Motor neuron (in vitro differentiated cells): ENCODE measurements at places on chromosomes 12 and 14.
A peak's percentile ranks its signal among the peaks of the same experiment; 100 is the strongest.

DNA sequence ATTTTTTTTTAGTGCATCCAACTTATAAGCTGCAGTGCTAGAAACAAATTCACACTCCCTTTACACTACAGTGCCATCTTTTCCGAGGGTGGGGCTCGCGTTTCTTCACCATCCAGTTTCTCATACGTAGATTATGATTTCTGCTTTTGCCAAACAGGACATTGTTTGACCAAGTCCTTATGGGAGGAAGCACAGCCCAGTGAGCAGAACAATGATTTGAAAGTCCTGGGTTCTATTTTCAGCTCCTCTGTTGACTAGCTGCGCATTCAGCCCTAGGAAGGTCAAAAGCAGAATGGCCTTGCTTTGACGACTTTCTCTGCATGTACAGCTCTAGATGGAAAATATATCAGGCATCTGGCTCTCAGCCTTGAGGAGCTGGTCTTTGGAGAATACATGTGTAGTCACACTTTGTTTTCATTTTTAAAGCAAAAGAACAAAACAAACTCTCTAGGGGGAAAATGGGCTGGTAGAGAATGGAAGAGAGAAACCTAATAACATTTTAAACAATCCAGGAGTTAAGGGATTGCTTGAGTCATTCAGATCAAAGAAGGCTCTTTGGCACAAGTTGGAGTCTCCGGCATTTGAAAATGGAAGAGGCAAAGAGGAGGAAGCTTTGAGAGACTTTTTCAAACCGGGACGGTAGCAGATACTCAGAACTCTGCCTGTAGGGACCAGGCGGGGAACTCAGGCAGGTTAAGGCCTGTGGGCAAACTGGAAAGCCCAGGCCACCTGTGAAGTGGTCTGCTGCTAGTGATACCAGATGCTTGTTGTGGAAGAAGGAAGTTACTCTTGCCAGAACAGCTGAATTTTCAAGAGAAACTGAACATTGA is 257.3 kb upstream of the PLEKHG7 start:
- no peak for ATAC-seq

DNA sequence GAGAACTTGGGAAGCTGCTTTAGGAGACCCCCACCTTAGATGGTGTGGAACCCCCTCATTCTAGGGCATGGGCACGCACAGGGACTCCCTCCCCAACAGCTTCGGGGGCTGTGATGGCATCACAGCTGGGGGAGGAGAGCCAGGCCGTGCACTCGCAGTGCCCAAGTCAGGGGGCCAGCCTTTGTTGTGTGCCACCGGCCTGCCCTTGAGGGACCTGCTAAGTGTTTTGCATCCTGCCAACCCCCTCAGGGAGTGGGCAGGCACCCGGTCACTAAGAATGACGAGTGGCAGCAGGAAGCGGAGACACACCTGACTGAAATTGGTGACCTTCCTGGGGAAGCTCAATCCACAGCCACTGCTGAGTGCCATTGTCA is 334.9 kb upstream of the SFSWAP start:
- no peak for ATAC-seq

GRCh38 chr14:95651821-95652583 is 34.2 kb upstream of the TCL1B start:
- ATAC-seq: no peak

DNA sequence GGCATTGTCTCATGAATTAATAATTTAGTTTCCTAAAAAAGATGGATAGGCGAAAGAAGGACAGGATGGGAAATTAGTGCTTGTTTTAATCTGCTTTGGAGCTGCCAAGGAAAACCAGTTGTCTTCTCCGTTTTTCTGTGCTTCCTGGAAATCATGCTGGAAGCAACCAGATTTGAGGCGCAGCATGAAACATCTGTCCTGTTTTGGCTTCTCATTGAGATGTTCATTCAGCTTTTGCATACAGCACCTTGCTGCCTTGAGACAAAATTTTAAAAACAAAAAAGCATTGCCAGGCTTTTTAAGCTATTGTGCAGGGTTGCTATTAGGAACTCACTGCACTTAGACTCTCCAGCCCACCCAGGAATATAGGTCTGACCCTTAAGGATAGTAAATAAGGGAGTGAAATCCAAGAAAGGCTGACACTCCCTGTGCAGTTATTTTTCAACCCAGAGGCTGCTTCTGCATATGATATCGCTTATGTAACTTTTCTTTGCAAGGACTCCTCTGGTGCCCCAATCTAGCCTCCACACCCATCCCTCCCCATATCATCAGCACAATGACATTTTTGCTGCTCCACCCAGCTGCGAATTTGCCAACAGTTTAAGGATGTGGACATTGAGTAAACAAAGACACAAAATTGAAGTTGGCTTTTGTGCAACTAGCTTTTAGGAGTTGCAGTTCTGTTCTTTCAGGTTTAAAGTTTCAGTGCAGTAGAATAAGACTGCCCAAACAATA is 46.9 kb upstream of the MDM1 start:
- no peak for ATAC-seq

GRCh38 chr14:83960832-83961512 is 1569.0 kb upstream of the FLRT2 start:
- no peak for ATAC-seq

DNA sequence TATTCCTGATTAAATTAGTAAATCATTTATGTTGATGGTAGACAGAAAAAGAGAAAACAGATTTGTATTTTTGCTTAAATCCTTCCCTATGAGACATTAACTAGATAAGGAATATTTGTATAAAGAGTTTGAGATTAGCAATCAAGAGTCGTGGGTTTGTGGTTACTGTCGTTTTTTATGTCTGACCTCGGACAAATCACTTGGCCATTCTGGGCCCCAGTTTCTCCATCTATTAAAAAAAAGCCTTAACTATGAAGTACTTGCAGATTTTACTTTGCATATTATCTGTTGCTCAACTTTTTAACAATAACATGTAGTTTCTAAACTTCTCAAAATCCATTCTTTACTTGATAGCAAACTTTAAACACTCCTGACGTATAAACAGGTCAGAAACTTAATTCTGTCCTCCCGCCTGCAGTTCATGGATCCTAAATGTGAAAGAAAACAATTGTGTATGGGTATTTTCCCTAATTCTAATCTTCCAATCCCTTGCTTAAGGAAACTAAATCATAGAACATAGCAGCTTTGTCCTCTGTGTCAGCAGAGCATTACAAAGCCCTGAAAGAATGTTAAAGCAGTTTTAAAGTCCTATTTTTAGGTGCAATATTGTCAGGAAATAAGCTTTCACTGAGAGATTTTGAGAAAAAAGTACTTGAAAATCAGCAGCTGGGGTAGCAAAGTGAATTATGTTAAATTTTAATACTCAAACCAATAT is 118.2 kb downstream of the GPR135 start:
- no peak for ATAC-seq

- ATAC-seq: no peak
Measured at GRCh38 chr12:15977999-15978951, 67.1 kb downstream of the DERA start.

DNA sequence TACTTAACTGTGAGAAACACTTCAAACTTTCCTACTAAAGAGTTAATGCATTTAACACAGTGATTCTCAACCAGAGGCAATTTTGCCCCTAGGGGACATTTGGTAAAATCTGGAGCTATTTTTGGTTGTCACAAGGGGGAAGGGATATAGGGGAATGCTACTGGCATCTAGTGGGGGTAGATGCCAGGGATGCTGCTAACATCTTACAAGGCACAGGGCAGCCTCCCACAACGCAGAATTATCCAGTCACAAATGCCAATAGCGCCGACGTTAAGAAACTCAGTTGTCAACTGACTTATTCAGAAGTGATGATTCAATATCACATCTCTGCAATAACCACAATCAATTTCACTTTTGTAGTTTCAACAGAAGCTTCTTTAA is 2.0 kb downstream of the EEA1 start:
- ATAC-seq: no peak

- ATAC-seq: peak; percentile 34
Measured at GRCh38 chr12:120725151-120725658, 421 bp upstream of the ACADS start.

GRCh38 chr14:101716956-101717662 is 44.4 kb upstream of the PPP2R5C start:
- ATAC-seq: peak; percentile 69

DNA sequence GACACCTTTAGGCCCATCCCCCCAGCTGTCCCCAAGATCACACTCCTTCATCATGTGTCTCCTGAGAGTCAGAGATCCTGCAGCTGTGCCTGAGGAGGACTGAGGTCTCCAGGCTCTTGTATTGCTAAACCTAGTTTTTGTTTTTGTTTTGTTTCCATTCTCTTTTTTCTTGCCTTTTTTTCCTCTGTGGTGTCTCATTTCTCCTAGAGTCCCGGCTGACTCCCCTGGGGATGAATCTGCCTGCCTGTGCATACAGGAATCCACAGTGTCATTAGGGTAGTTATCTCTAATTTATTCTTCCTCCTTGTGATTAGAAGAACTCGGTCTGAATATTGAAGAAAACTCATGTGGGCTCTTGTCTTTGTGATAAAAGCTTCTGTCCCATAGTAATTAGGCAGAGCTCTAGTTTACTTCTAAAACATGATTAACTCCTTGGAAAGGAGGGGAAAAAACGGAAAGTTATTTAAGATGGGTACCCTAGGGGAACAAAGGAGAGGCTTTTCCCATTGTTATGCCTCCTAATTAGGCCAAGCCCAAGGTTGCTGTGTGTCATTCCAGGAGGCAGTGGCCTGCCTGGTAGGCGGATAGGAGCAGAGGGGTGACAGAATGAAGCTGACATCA is 343.2 kb downstream of the ZFP36L1 start:
- no peak for ATAC-seq

DNA sequence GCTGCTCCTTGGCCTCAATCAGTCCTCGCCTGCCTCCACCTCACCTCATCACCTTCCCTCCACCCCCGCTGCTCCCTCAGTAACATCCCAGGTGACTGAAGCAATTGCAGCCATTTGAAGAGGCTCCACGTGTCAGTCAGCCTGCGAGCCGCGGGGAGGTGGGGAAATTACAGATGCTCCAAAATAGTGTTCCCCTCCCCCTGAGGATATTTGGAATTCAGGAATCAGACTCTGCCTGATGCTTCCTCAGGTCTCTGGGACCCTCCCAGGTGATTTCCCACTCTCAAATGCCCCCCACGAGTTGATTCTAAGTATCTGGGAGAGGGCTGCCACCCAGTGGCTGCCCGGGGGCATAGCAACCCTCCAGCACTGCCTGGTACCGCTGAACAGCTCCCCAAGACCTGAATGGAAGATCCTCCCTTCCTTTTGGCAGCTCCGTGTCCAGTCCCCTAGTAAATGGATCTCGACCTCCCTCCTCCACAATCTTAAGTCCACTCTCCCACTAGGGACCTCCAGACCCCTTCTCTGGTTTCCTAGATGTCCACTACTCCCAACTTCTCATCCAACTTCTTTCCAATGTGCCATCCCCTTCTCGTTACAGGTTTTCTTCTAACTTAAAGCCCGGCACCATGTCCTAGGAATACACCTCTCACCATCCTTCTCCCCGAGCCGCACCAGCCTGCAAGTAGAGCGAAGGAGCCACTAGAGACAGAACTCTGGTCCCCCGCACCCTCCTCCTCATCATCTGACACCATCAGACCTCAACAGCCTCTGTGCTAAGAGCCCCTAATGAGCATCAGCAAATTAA is 1.4 kb upstream of the ASIC1 start:
- ATAC-seq: no peak

GRCh38 chr14:62631176-62631575 is 414.1 kb downstream of the KCNH5 start:
- no peak for ATAC-seq

- no peak for ATAC-seq
Measured at GRCh38 chr14:99143793-99144192, 128.2 kb downstream of the BCL11B start.

DNA sequence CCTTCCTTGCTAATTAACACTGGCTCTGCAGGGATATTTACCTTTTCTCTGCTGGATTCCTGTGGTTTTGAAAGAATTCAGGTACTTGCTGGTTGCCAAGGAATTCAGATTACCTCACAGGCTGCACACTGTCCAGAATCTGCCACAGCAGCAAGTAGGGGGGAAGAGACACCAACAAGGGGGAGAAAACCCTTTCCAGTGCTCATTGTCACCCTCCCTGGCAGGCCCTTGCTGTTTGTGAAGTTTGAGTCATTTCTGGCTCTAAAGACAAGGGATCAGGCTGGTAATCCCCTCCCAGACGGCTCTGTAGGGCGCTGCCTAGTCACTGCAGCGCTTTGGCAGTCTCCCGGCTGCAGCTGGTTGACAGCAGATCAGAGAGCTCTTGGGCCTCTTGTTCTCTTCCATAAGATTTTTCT is 50.8 kb downstream of the TTLL5 start:
- ATAC-seq: peak; percentile 97

DNA sequence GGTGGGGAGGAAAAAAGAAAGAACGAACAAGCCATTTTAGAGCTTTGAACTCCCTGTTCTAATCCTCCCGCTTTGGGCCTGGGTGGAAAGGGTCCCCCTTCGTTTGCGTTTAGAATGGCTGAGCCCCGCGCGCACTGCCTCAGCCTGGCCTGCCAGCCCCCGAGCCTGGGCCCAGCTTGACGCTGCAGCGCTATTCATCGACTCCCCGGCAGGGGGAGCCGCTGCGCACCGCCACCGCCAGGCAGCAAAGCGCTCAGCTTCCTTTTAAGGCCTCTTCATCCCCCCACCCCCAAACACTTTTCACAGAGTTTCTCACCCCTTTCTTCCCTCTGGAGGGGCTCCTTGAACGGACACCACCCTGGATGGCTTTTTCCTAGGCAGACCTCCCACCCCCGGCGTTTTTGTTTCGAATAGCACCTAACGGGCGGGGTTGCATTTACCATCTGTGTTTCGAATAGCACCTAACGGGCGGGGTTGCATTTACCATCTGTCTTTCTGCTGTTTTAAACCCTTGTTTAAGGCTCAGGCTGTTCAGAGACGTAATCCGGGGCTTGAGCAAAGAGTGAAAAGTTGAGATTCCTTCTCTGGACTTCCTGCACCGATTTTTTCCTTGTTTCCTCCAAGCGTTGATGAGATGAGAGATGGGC is 56.4 kb upstream of the PIWIL1 start:
- no peak for ATAC-seq

DNA sequence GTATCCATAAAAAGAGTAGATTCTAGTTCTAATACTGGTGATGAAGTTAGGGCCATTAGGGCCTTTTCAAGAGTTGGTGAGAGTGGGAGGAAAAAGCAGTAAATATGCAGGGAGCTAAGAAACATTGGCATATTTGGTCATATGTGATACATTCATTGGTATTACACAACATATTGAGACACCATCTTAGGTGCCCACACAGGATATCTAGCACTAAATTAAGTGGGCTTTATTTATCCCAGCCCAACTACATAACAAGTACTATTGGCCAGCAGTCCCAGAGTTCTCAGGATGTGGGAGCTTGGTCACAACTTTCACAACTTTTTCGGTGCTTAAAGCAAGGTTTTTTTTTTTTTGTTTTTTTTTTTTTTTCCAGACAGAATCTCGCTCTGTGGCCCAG is 2.0 kb upstream of the ING4 start:
- no peak for ATAC-seq

GRCh38 chr12:125169870-125170269 is 104.6 kb downstream of the AACS start:
- peak; percentile 41 for ATAC-seq
